ENCODE measurements at places on chromosomes 12 and 14. TPM values are rescaled to one million over a fixed set of nuclear protein-coding genes. Genes with fewer than 3 reads are reported as not detected.

DNA sequence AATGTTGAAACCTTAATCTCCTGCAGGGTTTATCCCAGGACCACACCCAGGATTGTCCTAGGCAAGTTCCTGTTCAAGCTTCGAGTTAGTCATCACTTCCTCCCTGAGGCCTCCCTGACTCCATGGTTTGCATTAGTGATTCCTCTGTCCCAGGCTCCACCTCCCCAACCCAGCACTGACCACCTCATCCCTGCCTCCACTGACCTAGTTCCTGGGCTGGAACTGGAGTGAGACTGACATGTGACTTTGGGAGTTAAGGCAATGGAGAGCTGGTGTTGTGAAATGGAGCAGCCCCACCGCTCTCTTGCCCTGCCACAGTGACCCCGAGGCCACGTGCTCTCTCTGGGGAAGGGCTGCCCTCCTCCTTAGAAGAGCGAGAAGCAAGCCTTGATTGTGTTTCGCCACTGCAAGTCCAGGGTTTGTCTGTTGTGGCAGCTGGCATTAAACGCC, 15.8 kb upstream of the DTX1 start:
- peak; percentile 47 for DNase-seq

DNA sequence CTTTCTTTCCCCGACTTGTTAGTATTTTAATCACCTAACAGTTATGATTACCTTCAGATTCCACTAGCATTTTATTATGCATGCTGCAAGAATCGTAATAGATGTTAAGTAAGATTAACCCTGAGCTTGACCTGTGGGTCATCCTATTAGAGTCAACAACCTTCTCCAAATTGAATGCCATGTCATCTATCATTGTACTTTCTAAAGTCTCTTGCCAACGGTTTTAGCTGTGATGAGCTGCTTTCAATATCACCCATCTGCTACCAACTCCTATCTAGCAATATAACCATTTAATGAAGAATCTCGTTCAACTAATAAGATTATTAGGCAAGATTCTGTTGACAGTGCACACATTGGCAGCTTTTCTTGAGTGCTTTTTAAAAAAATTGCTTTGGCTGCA, 33.7 kb downstream of the DACT1 start:
- DNase-seq, result no peak

DNA sequence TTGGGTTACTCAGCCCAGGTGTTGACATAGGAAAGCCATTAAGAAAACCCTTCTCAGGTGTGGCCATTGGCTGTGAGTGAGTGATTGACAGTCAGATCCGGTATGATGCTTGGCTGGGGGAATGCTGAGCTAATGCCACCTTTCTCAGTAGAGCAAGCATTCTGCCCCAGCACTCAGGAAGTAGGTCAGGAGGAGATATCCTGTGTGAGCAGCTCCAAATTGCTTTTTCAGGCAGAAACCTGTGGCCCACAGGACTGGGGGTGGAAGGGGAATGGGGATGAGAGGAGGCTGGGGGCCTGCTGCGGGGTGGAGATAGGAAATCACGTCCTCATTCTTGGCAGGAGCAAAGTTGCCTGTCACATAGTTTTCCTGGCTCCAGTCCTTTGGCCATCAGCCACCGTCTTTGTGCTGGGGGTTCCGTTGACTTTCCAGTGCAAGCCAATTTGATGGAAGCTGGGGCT, 55.7 kb downstream of the NINJ2 start:
- no peak for DNase-seq

GRCh38 chr12:123602651-123603195, 824 bp downstream of the DDX55 start:
- DNase-seq, result no peak

STRN3 gene
- total RNA-seq, result 88.2 TPM

DDN gene
- under 0.01 TPM for total RNA-seq

APOLD1 gene
- 1.5 TPM for total RNA-seq

AMN gene
- under 0.01 TPM for total RNA-seq

SYNDIG1L gene
- total RNA-seq, result not detected
